ENCODE measurements at places on chromosomes 13 and 19.
A peak's percentile ranks its signal among the peaks of the same experiment; 100 is the strongest.

DNA sequence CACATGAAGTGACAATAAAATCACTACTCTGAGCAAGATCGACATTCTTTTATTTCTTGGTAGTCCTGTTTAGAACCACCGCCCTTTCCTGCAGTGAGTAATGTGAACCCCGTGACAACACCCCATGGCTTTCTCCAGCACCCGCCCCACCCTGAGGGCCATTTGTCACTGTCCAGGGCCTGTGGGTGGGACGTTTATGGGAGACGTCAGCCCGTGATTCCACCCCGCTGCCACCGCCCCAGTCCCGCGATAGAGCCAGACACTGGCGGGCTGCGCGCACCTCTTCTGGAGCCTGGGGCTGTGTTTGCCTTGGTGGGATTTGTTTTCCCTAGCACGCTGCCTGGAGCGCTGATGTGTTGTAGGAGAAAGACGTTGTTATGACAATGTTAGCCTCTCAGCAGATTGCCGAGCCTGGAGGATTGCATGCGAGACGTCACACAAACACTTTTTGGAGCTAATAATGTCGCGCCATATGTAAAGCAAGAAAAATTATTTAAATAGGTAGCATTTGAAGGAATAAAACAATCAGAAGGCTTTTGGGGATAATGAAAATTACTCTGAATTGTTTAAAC lies 263.7 kb downstream of the TEX29 start:
- DNase-seq, result peak; percentile 86

- peak; percentile 20 for DNase-seq
Measured at GRCh38 chr19:37932985-37933936, 26.3 kb downstream of the SIPA1L3 start.

GRCh38 chr13:34864671-34865070 lies 77.4 kb upstream of the NBEA start:
- DNase-seq, result peak; percentile 29

GRCh38 chr13:78102121-78102677 lies 183.6 kb upstream of the EDNRB start:
- DNase-seq, result no peak

DNA sequence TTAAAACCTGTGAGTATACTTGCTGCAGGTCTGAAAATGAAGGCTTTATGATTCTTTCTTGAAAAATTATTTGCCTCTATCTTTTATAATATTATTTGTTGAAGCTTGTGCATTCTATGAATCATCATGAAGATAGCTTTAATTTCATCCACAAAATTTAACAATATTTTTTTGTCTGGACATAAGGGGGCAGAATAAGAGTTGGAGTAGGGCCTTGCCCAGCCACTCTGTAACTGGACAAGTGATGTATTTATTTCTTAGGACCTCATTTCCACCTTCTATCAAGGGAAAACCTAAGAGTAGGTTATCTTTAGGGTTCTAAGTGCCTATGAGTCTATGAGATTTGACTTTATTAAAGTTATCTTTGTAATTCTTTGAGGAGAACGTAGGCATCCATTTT lies 49.9 kb downstream of the N4BP2L1 start:
- DNase-seq, result no peak

DNA sequence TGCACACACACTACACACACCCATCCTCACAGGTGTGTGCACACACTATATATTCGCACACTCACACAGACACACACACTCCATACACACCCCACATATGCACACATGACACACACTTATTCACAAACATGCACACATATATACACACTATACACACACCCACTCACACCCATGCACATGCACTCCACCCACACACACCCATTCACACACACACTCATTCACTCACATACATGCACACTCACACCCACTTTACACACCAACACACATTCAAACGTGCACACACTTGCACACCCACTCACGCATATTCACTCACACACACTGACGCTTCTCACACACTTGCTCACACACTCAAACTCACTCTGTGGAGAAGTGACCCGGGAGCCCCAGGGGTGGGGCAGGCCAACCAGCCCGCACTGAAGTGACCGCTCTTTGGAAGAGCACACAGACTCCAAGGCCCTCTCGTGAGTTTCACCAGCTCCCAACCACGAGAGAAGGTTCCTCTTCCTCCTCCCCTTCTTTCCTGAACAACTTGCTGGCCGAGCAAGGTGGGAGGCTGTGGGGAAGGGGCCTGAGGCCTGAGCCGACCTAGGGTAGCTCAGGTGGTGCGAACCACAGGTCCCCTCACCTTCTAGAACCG lies 86.1 kb upstream of the TM9SF2 start:
- no peak for DNase-seq

DNA sequence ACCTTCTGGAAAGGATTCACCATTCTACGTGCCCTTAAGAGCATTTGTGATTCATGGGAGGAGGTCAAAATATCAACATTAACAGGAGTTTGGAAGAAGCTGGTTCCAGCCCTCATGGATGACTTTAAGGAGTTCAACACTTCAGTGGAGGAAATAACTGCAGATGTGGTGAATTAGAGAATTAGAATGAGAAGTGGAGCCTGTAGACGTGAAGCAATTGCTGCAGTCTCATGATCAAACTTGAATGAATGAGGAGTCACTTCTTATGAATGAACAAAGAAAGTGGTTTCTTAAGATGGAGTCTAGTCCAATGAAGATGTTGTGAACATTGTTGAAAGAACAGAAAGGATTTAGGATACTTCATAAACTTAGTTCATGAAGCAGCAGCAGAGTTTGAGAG lies 129.1 kb downstream of the TNFRSF19 start:
- no peak for DNase-seq

- DNase-seq, result peak; percentile 12
Measured at GRCh38 chr19:10655457-10656312, 1.5 kb downstream of the ILF3 start.

- DNase-seq, result peak; percentile 89
Measured at GRCh38 chr19:28289295-28290063, 923.5 kb downstream of the UQCRFS1 start.

- no peak for DNase-seq
Measured at GRCh38 chr19:57583104-57583520, 833 bp upstream of the ZIK1 start.

- no peak for DNase-seq
Measured at GRCh38 chr13:75486146-75487062, 4.4 kb upstream of the TBC1D4 start.

DNA sequence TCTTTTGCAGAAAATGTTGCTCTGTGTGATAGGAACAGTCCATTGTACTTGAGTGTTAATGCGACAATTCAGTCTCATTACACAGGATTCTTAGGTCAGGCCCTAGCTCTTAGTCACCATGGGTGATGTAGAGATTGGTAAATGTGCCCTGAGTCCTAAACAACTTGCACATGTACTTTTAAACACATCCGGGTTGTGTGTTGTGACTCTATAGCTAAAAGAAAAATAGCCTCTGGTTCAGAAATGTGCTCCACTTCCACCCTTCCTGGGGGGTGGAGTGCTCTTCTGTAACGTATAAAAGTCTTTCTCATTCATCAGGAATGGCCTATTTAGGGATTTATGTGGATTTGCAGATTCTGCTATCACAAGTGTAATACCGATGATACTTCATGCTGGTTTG lies 5.2 kb downstream of the SPATA13 start:
- DNase-seq, result no peak

GRCh38 chr19:29837996-29838395 lies 26.2 kb downstream of the CCNE1 start:
- DNase-seq, result no peak

DNA sequence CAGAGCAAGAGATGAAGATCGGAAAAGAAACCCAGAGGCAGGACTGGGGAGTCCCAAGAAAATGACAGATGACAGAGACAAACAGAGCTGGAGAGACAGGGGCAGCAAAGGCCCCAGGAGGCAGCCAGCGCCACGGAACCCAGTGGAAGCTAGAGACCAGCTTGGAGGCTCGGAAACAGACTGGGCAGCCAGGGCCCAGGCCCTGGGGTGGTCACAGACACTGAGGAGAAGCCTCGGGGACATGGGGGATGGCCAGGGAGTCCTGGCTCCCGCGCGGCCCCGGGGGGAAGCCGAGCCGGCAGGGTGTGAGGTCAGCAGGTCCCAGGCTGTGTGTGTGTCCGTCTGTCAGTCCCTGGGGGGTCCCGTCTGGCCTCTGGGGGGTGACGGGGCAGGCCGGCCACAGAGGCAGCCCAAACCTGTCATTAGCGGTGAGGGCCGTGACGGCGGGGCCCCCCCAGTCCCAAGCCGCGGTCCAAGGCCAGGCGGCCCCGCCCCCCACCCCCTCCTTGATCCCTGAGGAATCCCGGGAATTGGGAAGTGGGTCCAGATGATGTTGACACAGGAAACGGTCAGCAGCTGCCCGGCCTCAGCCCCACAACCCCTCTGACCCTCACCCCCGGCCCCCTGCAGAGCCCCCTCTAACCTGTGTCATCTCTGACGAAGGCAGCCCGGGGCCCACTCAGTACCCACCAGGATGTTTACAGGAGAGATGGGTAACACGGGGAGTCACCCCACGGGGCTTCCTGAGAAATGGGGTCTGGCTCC lies 2.5 kb upstream of the TMEM190 start:
- no peak for DNase-seq

- DNase-seq, result no peak
Measured at GRCh38 chr19:10861103-10861651, 10.2 kb upstream of the CARM1 start.

GRCh38 chr13:59477011-59477410 lies 686.7 kb downstream of the DIAPH3 start:
- no peak for DNase-seq

DNA sequence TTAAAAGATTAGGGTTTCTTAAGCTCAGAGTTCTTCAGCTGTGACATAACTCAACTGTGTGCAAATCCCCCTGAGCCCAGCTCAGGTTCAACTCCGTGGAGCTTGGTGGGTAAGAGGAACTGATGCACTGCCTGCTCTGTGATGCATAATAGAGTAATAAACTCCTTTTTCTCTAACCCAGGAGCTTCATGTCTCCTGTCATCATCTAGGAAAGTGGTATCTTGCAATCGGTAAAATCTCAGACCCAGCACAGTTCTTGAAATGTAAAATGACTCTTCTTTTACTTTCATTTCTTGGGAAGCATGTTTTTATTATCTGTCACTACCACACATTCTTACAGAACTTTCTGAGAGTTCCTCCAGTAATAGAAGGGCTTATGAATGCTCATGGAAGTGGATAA lies 123.8 kb upstream of the PCDH9 start:
- no peak for DNase-seq

- no peak for DNase-seq
Measured at GRCh38 chr13:50323440-50324065, 308.3 kb downstream of the KCNRG start.

DNA sequence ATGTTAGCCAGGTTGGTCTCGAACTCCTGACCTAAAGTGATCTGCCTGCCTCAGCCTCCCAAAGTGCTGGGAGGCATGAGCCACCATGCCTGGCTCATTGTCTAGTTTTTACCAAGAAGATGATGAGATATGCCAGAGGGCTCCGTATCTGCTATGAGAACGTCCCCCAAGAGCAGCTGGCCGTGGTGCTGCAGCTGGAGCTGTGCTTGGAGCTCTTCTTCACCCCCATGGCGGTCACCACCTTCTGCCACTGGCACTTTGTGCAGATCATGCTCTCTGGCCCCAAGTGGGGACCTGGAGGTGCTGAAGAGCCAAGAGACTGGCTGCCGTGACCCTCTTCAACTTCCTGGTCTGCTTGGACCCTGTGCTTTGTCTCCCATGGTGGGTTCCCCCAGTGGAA lies 36.8 kb downstream of the GPR42 start:
- no peak for DNase-seq

DNA sequence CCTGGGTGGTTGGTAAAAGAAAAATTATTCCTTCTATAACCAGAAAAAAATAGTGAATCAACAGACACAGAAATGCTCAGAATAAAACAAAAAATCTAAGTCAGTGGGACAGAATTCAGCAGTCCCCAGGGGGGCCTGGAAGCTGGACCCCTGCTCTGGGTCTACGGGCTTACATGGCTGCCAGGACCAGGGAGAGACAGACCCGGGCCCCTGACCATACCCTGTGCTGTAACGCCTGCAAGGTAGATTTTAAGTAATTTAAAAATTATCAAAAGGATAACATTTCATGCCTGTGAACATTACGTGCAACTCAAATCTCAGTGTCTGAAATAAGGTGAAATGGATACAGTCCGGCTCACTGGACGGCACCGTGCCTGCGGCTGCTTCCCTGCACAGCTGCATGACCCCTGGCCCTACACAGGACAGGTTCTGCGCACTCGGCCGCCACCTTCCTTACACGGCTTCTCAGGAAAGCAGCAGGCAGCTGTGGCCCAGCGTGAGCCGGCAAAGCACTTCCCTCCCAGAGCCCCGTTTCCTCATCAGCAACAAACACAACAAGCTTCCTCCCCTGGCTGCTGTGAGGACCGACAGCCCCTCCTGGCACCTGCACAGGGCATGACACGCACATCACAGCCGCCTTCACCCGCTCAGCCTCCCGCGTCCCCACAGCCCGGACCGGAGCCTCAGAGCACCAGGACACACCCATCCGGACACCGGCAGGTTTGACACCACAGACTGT lies 22.2 kb downstream of the RASA3 start:
- DNase-seq, result peak; percentile 10

Data from NCI-H1092 treated with DMSO at 0.1 percent for 48 hours (cell line).